ENCODE measurements at places on chromosomes 11 and 22.

DNA sequence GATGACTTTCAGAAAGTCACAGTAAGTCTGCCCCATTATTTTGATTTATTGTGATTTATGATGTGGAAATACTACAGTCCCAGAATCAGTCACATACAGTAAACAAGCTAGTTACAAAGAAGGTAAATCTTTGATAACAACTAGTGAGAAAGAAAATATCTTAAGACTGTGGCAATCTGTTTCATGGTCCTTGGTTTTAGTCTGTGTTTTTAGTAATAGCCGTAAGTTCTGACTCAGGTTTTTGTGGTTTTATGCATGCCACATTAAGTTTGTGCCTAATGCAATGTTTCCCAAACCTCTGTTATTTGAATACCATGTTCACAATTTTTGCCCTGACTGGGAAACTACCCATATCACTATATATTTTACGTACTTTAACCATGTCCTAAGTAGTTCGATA, 6.7 kb downstream of the CEP295 start:
- DNase-seq = no peak

GRCh38 chr22:40153192-40153591, 24.5 kb upstream of the TNRC6B start:
- DNase-seq = no peak

DNA sequence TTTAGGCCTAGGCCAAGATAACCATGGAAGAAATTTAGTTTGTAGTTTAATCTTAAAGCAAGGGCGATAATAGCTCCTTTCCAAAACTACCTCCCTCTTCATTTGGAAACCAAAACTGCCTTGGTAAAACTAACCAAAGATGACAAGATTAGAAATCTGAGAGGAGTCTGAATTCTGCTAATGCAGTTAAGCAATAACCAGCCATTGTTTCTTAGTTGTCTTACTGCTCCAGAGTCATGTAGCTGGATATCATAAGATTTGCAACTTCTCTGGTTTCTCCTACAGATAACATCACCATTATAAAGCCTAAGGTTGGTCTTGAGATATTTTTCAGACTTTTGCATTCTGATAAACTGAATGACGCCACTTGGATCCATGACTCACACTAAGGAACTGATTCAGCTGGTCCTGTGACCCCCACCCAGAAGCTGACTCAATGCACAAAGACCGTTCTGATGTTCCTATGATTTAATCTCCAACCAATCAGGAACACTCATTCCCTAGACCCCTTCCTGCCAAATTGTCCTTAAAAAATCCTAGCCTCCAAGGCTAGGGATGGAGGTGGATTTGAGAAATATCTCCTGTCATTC, 200.8 kb downstream of the LUZP2 start:
- no peak for DNase-seq

DNA sequence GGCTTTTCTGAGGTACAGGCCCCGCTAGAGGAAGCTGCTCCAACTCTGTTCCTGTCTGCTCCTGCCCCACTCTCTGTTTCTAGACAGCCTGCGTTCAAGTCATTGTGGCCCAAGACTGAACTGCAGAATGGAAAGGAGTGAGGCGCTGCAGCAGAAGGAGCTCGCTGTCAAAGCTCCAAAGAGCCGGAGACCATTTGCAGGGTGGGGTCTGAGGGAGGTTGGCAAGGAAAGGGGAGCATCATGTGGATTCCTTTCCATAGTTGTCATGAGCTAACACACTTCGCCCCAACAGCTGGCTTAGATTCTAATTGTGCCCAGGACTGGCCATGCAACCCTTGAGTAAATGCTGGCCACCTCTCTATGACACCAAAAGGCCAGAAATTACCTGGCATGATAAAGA, 18.8 kb downstream of the APOL4 start:
- no peak for DNase-seq

DNA sequence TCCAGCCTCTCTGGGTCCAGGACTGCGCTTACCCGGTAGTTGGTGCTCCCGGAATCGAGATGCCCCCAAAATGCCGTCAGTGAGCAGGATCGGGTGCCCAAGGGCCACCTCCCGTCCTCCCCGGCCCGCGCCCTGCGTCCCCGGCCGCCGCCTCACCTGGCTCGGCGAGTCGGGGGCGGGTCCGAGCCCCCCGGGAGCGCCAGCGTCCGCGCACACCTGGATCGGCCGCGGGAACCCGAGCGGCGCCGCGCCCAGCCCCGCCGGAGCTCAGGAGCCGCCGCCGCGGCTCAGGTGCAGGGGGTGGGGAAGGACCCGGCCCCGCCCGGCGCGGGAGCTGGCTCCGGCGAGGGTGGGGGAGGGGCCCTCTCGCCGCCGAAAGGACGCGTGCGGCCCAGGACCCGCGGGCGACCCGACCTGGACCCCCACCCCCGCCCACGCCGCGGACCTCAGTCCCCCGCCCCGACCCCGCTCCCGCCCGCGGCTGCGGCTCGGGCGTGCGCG, at the start of gene SHANK2:
Gene SHANK2, minus strand, starts transcription at position 309 of the 501 bp plus-strand sequence. CDS start 105,251 bp downstream, outside the sequence.
- no peak for DNase-seq

DNA sequence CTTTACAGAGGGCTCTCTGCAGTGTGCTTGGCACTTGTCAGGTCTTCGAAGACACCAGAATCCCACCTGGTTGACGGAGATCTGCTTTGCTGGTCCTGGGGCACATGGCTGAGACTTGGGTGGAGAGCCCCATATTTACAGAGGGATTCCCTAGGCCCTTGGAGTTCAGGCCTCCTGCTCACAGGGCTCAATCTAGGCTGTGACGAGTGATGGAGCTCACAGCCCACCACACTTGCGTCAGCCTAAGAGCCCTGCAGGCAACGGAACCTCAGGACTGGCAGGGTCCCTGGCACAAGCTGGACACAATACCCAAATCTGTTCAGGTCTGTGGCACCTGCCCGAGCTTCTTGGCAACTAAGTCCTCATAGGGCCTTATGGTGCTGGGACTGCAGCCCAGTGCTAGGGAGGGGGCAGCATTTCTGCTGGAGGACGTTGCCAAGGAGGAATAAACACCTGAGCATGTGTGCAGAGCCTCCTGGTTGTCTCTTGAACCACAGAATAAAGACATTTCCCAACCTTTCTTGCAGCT, 59.1 kb downstream of the KCNC1 start:
- no peak for DNase-seq

GRCh38 chr11:16252373-16252772, 104.0 kb downstream of the SOX6 start:
- no peak for DNase-seq

GRCh38 chr22:46364341-46365165, 29.0 kb downstream of the TRMU start:
- no peak for DNase-seq

DNA sequence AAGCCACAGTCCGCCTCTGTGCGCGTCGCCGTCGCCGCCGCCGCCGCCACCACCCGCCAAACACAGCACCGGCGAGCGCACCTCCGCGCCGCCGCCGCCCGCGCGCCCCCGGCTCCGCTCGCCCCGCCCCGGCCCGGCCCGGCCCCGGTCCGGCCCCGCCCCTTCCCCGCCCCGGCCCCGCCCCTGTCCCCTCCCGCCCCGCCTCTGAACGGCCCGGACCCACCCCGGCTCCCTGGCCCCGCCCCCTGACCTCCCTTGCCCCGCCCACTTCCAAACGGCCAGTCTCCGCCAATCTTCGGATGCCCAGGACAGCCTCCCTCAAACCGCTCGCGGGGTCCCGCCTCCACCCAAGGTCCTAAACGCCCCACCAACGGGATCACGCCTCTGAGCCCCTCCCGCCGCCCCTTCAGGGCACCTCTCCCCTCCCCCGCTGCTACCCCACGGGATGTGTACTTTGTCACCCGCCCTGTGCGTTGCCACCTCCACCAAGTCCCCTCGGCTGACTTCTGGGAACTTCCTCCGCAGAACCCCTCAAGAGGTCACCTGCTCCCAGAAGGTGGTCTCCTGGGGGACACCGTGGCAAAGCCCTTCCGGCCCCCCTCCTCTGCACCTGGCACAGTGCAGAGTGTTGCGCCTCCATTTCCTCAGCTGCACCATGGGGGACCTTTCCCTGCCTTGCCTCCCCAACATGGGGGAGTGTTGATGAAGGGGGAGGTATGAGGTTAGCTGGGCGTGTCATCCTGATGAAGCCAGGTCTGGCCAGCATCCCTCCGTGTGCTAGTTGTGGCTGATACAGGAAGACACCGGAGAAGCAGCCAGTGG, at the start of gene KIAA0930:
Gene KIAA0930, minus strand, starts transcription at position 85 of the 822 bp plus-strand sequence. CDS start 191 bp downstream, outside the sequence.
- peak; percentile 80 for DNase-seq

DNA sequence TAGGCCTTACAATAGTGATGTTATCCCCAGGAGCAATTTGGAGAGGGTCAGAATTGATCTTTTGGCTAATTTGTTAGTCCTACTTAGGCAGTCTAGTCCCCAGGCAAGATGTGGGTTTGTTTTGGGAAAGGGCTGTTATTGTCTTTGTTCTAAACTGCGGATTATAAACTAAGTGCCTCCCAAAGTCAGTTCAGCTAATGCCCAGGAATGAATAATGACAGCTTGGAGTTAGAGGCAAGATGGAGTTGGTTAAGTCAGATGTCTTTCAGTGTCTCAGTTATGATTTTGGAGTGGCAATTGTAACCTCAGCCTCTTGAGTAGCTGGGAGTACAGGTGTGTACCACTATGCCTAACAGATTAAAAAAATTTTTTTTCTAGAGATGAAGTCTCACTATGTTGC, 7.3 kb upstream of the CLNS1A start:
- DNase-seq = no peak

- DNase-seq = no peak
Observed at GRCh38 chr11:5238486-5238885, 4.2 kb upstream of the HBD start.

DNA sequence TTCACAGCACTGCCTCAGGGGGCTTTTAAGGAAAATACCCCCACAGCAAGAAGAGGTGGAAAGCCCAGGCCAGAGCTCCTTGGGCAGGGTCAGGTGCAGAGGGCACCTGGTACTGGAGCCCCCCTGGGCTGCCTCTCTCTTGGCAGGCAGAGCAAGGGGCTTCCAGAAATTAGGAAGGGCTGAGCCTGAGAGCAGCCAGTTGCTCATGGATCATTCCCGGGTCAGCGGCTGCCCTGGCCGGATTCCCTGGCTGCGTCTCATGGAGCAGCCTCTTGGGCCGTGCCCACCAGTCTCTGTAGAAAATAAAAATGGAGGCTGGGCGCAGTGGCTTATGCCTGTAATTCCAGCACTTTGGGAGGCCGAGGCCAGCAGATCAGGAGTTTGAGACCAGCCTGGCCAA, 10.3 kb upstream of the OMP start:
- no peak for DNase-seq

GRCh38 chr22:17407643-17408042, 38.4 kb downstream of the CECR2 start:
- DNase-seq = no peak

DNA sequence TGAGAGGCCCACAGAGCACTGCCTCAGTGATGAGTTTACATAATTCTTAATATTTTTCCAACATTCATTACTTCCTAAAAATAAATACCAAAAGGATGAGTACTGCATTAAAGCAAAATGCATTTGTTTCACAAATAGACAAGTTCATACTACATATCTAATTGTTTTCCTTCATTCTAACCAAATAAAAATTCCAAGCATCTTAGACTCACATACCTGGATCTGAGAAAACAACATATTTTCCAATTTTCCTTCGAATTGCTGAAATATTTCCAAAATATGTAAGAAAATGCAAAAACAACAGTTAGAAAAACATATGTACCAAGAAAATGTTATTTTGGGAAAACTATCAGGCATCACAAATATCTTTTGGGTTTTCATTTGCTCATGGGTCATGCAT, 127.9 kb upstream of the CEP126 start:
- no peak for DNase-seq

- no peak for DNase-seq
Observed at GRCh38 chr22:49137206-49137840, 690.4 kb downstream of the BRD1 start.

DNA sequence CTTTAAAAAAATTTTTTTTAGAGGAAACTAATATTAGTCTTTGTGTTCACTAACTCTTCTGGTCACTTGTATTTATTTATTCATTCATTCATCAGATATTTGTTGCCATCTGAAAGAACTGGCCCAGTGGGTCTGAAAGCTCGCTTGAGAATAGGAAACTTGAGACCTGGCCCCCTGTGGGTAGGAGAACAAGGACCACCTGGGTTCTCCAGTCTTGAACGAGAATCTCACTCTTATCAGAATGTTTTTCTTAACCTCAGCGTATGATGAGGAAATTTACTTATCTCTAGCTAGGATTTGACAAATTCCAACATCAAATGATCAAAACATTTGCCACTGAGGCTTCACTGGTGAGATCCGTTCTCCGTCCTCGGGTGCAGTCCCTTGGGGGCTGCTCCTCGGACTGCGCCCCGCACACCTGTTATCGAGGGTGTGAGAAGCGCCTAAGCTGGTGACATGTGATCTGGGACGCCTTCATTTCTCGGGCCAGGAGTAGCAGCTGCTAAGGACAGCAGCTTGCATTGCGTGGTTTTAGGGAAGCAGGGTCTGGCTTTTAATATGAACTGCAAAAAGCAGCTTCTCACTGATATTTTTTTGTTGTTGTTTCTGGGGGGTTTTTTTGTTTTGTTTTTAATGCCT, 6.3 kb downstream of the C22orf31 start:
- no peak for DNase-seq
